ENCODE measurements at places on chromosomes 1 and 21. TPM values are rescaled to one million over a fixed set of nuclear protein-coding genes. Genes with fewer than 3 reads are reported as not detected.

GRCh38 chr1:5012249-5012648 lies 357.8 kb downstream of the AJAP1 start:
- no peak for DNase-seq
- H3K36me3 ChIP-seq = no peaks in the 10 kb centered on the region
- no peaks in the 10 kb centered on the region for H3K4me1 ChIP-seq
- H3K4me3 ChIP-seq = no peak overlapping the region

DNA sequence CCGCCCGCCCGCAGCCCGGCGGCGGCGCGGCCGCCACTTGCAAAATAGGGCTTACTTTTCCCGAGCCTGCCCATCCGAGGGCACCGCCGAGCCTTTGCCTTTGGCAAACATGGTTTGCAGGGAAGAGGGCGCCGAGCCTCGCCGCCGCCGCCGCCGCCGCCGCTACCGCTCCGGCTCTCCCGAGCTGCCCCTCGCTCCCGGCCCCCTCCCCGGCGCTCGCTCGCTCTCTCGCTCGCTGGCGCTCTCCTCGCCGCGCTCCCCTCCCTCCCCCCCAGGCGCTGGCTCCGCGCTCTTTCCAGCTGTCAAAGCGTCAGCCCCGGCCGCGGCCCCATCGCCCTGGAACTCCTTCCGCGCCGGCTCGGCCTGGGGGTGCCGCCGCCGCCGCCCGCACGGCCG lies 298 bp downstream of the SSBP3 start:
- H3K27me3 ChIP-seq = no peaks in the 10 kb centered on the region
- no peak for DNase-seq
- peaks cover 73% of the 10 kb centered on the region for H3K4me1 ChIP-seq
- H3K4me3 ChIP-seq = no peak overlapping the region

Gene JAM2
- polyA plus RNA-seq = not detected

Gene CRB1
- polyA plus RNA-seq = 0.10 TPM

Gene TPTE
- polyA plus RNA-seq = not detected

DNA sequence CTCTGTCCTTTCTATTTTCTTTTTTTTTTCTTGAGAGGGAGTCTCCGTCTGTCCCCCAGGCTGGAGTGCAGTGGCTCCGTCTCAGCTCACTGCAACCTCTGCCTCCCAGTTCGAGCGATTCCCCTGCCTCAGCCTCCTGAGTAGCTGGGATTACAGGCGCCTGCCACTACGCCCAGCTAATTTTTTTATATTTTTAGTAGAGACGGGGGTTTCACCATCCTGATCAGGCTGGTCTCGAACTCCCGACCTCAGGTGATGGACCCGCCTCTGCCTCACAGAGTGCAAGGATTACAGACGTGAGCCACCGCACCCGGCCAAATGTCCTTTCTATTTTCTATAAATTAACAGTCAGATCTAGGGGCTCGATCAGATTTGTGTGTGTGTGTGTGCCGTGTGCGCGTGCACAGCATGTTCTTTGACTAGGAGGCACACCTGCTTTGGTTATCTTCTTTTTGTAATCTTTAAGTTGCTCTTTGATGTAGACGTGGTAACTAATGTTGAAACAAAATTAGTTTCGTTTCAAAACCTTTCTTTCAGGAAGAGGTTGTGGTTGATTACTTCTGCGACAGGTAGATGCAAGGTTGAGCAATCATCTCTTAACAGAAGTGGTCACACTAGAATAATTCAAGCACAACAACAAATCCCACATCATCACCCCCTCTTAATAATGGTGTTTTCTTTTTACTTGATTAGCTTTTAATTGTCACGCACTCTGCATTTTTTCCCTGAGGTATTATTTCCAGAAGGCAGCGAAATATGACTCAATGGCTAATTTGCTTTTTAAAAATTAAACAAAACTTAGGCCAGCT lies 779 bp upstream of the DEGS1 start:
- no peaks in the 10 kb centered on the region for H3K27me3 ChIP-seq
- peak; percentile 86 for DNase-seq
- H3K27ac ChIP-seq = peak overlapping the region; percentile 93
- peaks cover 56% of the 10 kb centered on the region for H3K4me1 ChIP-seq
- no peaks in the 10 kb centered on the region for H3K36me3 ChIP-seq

- H3K27ac ChIP-seq = no peak overlapping the region
- H3K4me1 ChIP-seq = no peaks in the 10 kb centered on the region
- DNase-seq = no peak
- H3K36me3 ChIP-seq = no peaks in the 10 kb centered on the region
- H3K4me3 ChIP-seq = no peak overlapping the region
- no peaks in the 10 kb centered on the region for H3K27me3 ChIP-seq
Measured at GRCh38 chr21:25901330-25901979, 166.7 kb downstream of the GABPA start.

Gene S100A14
- not detected for polyA plus RNA-seq

Gene SSU72
- 209 TPM for polyA plus RNA-seq

Gene TFF2
- polyA plus RNA-seq = not detected

DNA sequence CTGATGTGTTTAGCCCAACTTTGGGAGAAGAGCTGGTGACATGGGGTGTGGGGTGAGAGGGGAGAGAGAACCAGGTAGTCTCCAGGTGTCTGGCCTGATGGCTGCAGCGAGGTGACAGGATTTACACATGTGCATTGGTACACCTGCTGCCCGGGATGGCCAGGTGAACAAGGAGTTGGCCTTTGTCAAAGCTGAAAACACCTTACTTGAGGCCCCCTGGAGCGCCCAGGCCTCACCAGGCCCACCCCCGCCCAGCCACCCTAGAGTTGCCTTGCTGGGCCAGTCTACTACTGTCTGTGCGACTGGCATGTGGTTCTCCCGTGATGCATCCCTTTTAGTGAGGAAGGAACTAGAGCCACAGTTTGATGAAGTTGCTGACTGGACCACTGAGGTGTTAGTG lies 90.5 kb downstream of the ADARB1 start:
- H3K27ac ChIP-seq = no peak overlapping the region
- no peak overlapping the region for H3K4me3 ChIP-seq
- no peak for DNase-seq
- no peaks in the 10 kb centered on the region for H3K27me3 ChIP-seq

Gene SPRR4
- not detected for polyA plus RNA-seq

GRCh38 chr1:167648252-167648849 lies 18.3 kb downstream of the RCSD1 start:
- DNase-seq = no peak
- H3K4me3 ChIP-seq = no peak overlapping the region

- DNase-seq = no peak
- H3K27ac ChIP-seq = peak overlapping the region; percentile 63
- H3K27me3 ChIP-seq = no peaks in the 10 kb centered on the region
- no peak overlapping the region for H3K4me3 ChIP-seq
- peaks cover under 1% of the 10 kb centered on the region for H3K36me3 ChIP-seq
Measured at GRCh38 chr1:2313651-2314261, 77.6 kb downstream of the MORN1 start.

- H3K4me3 ChIP-seq = no peak overlapping the region
- peaks cover 34% of the 10 kb centered on the region for H3K36me3 ChIP-seq
- peaks cover 5% of the 10 kb centered on the region for H3K4me1 ChIP-seq
- no peak for DNase-seq
- H3K27ac ChIP-seq = no peak overlapping the region
Measured at GRCh38 chr1:201988601-201989000, 6.2 kb downstream of the RNPEP start.

- no peaks in the 10 kb centered on the region for H3K4me1 ChIP-seq
- no peak for DNase-seq
- no peaks in the 10 kb centered on the region for H3K27me3 ChIP-seq
- H3K36me3 ChIP-seq = no peaks in the 10 kb centered on the region
Measured at GRCh38 chr1:10835822-10836421, 39.5 kb upstream of the CASZ1 start.

DNA sequence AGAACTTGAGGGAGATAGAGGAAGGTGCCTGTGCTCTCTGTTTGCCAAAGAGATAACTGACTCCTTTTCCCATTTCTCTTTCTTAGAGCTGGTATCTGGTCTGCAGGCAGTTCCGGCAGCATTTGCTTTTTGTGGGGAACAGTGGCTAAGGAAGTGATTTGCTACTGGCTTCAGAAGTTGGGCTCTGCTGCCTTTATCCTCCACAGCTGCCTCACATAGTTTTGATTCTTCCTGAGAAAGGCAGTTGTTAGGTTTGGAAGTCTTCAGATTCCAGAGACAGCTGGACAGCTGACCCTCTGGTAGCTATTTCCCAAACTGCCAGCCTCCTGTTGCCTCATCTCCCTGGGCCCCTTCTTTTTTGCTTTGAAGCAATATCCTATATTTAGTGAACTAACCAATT lies 62.6 kb upstream of the MACF1 start:
- no peaks in the 10 kb centered on the region for H3K4me1 ChIP-seq
- no peak overlapping the region for H3K4me3 ChIP-seq
- no peaks in the 10 kb centered on the region for H3K36me3 ChIP-seq
- no peak overlapping the region for H3K27ac ChIP-seq
- no peak for DNase-seq

DNA sequence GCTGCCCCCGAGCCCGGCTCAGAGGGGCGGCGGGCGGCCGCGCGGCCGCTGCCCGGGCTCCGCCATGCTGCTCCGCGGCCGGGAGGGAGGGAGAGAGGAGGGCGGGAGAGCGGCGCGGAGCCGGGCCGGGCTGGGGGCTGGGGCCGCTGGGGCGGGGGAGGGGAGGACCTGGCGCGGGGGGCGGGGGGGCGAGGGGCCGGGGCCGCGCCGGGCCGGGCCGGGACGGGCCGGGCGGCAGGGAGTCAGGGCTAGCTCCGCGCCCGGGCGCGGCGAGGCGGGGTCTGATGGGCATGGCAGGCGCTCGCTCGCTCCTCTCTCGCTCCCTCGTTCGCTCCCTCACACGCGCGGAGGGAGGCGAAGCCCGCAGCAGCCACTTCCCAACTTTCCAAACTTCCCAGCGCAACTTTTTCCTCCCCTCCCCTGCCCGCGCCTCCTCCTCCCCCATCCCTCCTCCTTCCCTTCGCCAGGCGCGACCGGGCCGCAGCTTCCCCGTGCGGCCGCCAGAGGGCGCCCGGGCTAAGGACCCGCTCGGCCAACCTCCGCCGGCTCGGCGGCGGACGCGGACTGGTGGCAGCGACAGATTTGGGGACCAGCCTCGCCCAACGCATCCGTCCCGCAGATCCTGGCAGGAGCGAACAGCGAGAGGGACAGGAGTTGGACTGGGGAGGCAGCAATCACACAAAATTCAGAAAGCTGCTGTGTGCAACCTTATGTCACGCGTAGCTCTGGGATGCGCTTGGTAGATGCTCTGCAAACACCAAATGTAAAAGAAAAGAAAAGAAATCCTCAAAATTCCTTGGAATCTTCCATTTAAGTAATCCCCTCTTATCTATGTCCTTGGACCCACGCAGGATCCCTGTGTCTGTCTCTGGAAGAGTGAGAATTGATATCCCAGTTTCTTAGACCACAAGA lies at the start of gene TRABD2B:
TSS of gene TRABD2B (minus strand) at position 97 of the 912 bp plus-strand sequence.
- DNase-seq = peak; percentile 49
- no peak within 1 kb of the TSS for H3K27ac ChIP-seq
- H3K27me3 ChIP-seq = peaks cover 5% of the 10 kb centered on the region
- H3K36me3 ChIP-seq = no peaks in the 10 kb centered on the region
- no peak within 1 kb of the TSS for H3K4me3 ChIP-seq

Gene FNDC10
- polyA plus RNA-seq = 1.3 TPM

Gene GUCA2B
- not detected for polyA plus RNA-seq

GRCh38 chr1:221855156-221855555 lies 113.3 kb upstream of the DUSP10 start:
- DNase-seq = no peak
- no peaks in the 10 kb centered on the region for H3K27me3 ChIP-seq
- H3K36me3 ChIP-seq = no peaks in the 10 kb centered on the region
- no peak overlapping the region for H3K4me3 ChIP-seq
- no peak overlapping the region for H3K27ac ChIP-seq

- H3K4me3 ChIP-seq = no peak overlapping the region
- DNase-seq = no peak
Measured at GRCh38 chr1:178388418-178389145, 108.2 kb downstream of the CLEC20A start.

Gene PPP1R8
- 27.8 TPM for polyA plus RNA-seq

- no peak for DNase-seq
- H3K4me3 ChIP-seq = no peak overlapping the region
- H3K4me1 ChIP-seq = no peaks in the 10 kb centered on the region
- no peak overlapping the region for H3K27ac ChIP-seq
- H3K36me3 ChIP-seq = no peaks in the 10 kb centered on the region
Measured at GRCh38 chr1:44345187-44345775, 9.8 kb downstream of the ERI3 start.

DNA sequence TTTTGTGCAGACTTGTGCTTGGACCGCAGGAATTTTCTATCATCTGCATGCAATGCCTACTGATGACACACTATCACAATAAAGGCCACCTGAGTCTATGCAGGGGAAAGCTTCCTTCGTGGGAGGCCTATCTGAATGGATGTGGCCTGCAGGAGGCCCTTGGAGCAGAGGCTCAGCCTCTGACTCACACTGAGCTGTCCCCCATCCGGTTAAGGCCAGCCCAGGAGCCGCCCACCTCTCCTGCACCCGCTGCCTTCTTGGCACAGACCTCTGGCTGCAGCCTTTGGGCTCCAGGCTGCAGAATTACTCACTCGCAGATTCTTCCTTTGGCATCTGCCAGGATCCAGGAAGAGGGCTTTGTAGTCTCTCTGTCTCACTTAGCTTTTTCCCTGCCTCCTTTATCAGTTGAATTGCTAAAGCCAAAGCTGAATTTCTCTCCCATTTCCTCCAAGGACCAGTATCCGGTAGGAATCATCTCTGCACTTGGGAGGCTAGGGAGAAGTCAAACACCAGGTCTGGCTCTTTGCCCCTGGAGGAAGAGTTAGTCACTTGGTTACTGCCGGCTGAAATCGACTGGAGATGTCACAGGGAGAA lies 65.1 kb upstream of the JUN start:
- no peak for DNase-seq
- H3K27ac ChIP-seq = no peak overlapping the region
- no peaks in the 10 kb centered on the region for H3K36me3 ChIP-seq
- no peak overlapping the region for H3K4me3 ChIP-seq
- no peaks in the 10 kb centered on the region for H3K4me1 ChIP-seq

GRCh38 chr1:220487297-220487820 lies 40.6 kb upstream of the MARK1 start:
- H3K27me3 ChIP-seq = no peaks in the 10 kb centered on the region
- DNase-seq = no peak
- H3K36me3 ChIP-seq = no peaks in the 10 kb centered on the region
- no peak overlapping the region for H3K27ac ChIP-seq
- H3K4me3 ChIP-seq = no peak overlapping the region

Gene NEGR1
- not detected for polyA plus RNA-seq

- H3K36me3 ChIP-seq = no peaks in the 10 kb centered on the region
- peak within 1 kb of the TSS; percentile 31 for H3K27ac ChIP-seq
- H3K4me1 ChIP-seq = peaks cover 9% of the 10 kb centered on the region
- DNase-seq = no peak
- H3K4me3 ChIP-seq = peak within 1 kb of the TSS; percentile 11
Measured at GRCh38 chr1:233327651-233328141, at the start of gene MAP3K21. MAP3K21 (plus strand) TSS chr1:233327724; CDS start chr1:233328029, 305 bp downstream.

GRCh38 chr1:150061632-150062101 lies 5.9 kb upstream of the VPS45 start:
- no peaks in the 10 kb centered on the region for H3K36me3 ChIP-seq
- H3K4me1 ChIP-seq = peaks cover 10% of the 10 kb centered on the region
- H3K4me3 ChIP-seq = no peak overlapping the region
- no peak for DNase-seq
- H3K27ac ChIP-seq = no peak overlapping the region

Gene KIAA1614
- not detected for polyA plus RNA-seq
